ENCODE measurements at places on chromosomes 13 and 19.

- no peak for DNase-seq
These were observed 143.9 kb upstream of the TSC22D1 start for GRCh38 chr13:44719857-44720671.

DNA sequence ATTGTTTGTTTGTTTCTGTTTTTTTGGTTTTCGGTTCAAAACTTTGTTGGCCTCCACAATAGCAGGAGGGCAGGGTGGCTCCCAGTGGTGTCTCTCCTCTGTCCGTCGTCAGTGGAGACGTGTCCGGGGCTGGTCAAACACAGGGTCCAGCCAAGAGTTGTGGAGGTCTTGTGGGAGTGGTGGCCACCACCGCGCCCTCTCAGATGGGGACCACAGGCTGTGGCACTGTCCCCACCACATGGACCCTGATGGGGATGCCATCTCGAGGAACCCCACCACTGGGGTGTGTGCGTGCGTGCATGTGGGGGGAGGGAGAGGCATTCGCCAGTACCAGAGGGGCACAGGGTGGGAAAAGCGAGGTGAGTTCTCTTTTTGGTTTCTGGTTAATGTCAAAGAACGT is 13.8 kb downstream of the ZNF574 start:
- DNase-seq: no peak

- DNase-seq: no peak
These were observed 9.8 kb downstream of the PLK5 start for GRCh38 chr19:1533510-1534150.

GRCh38 chr19:15324791-15325519 is 7.4 kb downstream of the BRD4 start:
- no peak for DNase-seq

GRCh38 chr19:2421581-2422306 is 5.6 kb downstream of the TIMM13 start:
- DNase-seq: no peak

- no peak for DNase-seq
These were observed 1109.6 kb upstream of the MIR17HG start for GRCh38 chr13:90237852-90238251.

- DNase-seq: no peak
These were observed 319.0 kb downstream of the ZNF536 start for GRCh38 chr19:30690935-30691818.

- peak; percentile 14 for DNase-seq
These were observed 27.5 kb downstream of the RASA3 start for GRCh38 chr13:114104655-114105520.

DNA sequence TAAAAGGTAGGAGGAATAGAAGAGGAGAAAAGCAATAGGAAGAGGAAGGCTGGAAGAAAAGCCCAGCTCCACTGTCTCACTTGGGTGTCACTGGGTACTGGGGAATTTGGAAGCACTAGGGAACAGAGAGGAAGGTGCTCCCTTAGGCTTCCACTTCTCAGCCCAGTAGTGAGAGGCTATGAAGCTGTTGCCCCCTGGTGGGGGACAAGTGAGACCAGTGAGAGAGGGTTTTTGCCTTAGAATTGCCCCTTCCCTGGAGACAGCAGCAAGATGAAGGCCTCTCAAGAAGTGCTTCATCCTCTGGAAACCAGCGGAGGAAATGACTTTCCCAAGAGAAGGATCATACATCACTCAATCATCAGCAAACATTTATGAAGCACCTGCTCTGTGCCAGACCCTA is 4.7 kb upstream of the ZNF606 start:
- no peak for DNase-seq

DNA sequence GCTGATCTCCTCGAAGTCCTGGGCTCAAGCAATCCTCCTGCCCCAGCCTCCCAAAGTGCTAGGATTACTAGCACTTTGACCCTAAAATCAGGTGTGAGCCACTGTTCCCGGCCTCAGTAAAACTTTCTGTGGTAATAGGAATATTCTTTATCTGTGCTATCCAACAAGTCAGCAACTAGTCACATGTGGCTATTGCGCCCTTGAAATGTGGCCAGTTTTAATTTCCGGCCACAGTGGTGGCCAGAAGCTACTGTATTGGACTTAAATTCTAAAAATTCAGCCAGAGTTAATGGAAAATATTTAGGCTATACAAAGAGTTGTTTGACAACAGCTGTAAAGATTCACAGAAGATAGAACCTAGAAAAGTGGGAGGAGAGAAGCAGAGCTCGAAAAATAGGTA is 30.0 kb downstream of the KEAP1 start:
- no peak for DNase-seq

- no peak for DNase-seq
These were observed 254.5 kb upstream of the DACH1 start for GRCh38 chr13:72121466-72121865.

DNA sequence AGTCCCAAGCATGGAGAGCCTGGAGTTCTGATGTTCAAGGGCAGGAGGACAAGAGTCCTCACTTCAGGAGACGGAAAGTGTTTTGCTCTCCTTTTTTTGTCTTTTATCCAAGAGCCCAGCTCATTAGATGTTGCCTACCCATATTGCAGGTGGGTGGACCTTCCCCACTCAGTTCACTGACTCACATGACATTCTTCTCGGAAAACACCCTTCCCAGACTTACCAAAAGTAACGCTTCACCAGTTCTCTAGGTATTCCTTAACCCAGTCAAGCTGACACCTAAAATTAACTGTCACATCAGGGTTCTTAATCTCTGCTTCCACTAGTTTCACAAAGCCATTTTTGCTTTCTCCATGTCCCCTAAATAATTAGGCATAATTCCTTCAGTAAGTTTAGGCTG is 2215.4 kb upstream of the PCDH20 start:
- no peak for DNase-seq

DNA sequence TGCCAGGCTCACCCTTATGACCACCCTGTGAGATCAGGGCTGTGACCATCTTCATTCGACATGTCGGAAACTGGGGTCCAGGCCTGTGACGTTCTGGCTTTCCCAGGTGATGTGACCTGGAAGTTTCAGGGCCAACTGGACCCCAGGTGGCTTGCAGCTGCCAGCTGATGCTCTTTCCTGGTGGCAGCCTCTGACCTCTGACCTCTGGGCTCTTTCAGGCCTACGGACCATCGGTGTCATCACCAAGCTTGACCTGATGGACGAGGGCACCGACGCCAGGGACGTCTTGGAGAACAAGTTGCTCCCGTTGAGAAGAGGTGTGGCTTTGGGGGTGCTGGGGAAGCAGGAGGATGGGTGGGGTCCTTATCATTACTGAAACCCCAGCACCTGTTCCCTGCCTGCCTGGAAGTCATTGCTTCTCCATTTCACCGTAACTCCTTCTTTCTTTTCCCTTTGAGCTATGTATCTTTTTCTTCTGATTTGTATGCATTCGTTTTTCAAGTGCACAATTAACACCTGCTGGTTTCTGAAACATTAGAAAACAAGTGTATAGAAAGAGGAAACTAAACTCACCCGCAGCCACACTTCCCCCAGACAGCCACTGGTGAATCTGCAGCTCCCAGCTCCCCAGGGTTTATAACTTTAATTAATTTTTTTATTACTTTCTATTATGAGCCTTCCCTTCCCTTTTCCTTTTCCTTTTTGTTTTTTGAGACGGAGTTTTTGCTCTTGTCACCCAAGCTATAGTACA is 58.9 kb downstream of the TMED1 start:
- DNase-seq: no peak

DNA sequence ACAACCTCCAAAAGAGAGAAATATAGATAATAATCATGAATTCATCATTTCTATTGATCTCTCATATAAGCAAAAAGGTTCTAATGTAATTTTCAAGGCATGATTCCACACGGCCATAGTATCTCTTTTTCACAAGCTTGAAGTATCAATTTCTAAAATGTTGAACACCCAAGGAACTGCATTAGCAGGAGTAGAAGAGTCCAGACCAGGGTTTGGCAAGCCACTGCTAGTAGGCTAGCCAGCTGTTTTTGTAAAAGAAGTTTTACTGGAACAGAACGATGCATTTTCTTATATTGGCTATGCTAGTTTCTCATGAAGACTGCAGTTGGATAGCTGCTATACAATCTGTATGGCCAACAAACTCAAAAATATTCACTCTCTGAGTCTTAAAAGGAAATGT is 481.5 kb upstream of the MIR17HG start:
- DNase-seq: no peak

DNA sequence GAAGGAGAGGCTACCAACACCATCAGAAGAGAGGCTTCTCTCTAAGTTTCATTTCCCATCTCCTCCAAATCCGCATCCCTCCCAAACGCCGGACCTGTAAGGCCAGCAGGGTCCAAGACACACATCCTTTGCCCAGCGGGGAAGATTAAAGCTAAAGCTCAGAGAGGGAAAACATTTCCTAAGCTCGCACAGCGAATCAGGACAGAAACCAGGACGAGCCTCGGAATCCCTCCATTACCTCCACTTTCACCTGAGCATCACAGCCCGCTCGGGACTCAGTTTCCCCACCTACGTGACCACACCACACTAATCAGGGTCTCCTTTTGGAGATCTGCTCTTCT is 711 bp upstream of the FOSB start:
- no peak for DNase-seq

GRCh38 chr19:10892256-10892655 is 20.9 kb downstream of the CARM1 start:
- DNase-seq: no peak

DNA sequence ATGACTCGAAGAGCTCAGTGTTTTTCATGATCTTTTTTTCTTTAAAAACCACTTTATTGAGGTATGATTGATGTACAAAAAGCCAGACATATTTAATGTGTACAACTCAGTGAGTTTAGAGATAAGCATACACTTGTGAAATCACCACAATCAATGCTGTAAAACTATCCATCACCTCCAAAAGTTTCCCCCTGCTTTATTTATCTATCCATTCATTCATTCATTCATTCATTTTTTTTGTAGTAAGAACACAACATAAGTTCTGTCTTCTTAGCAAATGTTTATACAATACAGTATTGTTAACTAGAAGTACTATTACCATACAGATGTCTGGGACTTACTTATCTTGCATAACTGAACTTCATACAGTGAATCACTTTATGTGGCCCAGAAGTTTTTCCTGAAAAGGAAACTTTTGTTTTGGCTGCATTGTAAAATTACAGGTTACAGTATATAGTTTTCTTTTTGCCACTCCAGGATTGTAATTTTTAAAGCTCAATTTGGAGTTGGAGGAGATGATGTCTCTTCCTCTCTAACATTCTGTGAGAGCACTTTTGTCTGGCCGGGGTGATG is 6.7 kb downstream of the RAP2A start:
- no peak for DNase-seq

- DNase-seq: no peak
These were observed 21.4 kb downstream of the NAXD start for GRCh38 chr13:110636701-110637201.

DNA sequence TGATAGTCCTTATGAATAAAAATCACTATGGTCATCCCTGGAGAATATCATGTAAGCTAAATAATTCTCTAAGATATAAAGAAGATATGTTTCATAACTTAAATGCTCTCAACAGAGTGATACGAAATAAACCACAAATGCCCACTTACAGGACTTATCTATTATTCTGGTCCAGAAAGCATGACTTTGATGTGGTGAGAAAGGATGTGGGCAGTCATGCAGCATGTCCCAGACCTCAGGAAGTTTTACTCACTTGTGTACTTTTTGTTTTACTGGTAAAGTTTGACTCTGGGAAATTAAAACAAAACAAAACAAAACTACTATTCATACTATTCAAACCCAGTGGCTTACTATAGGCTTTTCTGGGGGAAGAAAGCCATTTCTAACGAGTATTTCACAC is 483.2 kb upstream of the SLITRK6 start:
- no peak for DNase-seq

- DNase-seq: no peak
These were observed 26.3 kb upstream of the GJB6 start for GRCh38 chr13:20258208-20258962.

GRCh38 chr19:15577184-15577771 is 37.7 kb upstream of the CYP4F8 start:
- no peak for DNase-seq

- DNase-seq: no peak
These were observed 70.5 kb downstream of the IRS2 start for GRCh38 chr13:109715902-109716301.
